Occipital lobe (tissue), 3 donors: ENCODE measurements at places on chromosomes 5 and 9. TPM values are rescaled to one million over a fixed set of nuclear protein-coding genes. Genes with fewer than 3 reads are reported as not detected.

Gene WDR31
- 1.7 TPM for total RNA-seq

Gene SPATA31D4
- not detected for total RNA-seq

Gene POLR3G
- total RNA-seq: 4.5 TPM

Gene BRD3
- 27.6 TPM for total RNA-seq

Gene C5orf52
- not detected for total RNA-seq

Gene ENTPD2
- total RNA-seq: 0.16 TPM

Gene KIF4B
- 0.16 TPM for total RNA-seq

Gene LECT2
- total RNA-seq: not detected

Gene GMCL2
- not detected for total RNA-seq

Gene ACOT12
- 2.8 TPM for total RNA-seq

Gene PPP1R26
- 38.5 TPM for total RNA-seq

Gene PPP1R2B
- 0.16 TPM for total RNA-seq

Gene ECM2
- total RNA-seq: 5.6 TPM

Gene NFIL3
- total RNA-seq: 31.4 TPM

Gene TEX10
- total RNA-seq: 58.5 TPM

Gene RNF145
- total RNA-seq: 128 TPM

DNA sequence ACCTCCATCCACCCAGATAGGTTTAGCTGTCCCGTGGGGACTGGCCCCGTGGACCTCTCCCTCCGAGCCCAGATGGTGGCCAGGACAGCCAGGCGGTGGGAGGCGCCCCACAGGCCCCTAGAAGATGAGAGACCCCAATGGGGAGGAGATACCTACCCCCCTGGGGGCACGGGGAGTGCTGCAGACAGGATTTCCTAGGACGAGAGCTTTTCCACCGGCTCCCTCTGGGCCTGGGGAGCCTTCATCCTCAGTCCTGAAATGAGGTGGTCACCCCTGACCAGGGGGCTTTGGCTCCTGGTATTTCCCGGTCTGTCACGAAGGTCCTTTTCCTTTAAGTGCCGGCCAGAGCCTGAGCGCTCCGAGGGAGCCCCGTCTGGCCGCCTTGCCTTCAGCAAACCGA, 46.8 kb downstream of the MRPL36 start:
- no peak for DNase-seq

GRCh38 chr9:98673681-98674080, 35.1 kb downstream of the GABBR2 start:
- DNase-seq: no peak

DNA sequence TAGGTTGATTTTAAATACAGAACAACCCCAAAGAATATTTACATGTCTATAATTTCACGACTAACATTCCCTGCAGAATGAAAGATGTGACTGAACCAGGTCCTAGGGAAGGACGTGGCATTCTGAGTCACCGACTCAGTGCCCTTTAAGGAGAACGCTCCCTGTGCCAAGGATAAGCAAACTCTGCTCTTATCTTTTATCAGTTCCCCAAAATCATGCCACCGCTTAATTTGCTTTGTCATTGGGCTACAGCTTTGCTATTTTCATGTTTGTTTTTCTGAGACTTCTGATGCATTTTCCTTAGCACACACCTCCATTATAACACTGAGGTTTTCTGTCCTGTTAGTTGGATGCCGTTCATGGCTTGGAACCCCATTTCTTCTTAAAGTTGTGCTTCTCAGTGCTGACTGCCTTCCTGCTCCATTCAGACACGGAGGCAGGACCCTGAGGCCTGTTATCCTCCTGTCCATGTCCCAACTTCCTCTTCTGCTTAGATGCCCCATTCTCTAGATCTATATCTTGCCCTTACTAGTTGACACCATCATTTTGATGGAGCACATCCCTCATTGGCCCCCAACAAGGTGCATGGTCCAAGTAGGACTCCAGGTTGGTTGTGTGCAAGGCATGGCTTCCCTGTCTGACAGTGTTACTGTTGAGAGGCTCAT, 11.2 kb upstream of the SEMA4D start:
- DNase-seq: no peak

DNA sequence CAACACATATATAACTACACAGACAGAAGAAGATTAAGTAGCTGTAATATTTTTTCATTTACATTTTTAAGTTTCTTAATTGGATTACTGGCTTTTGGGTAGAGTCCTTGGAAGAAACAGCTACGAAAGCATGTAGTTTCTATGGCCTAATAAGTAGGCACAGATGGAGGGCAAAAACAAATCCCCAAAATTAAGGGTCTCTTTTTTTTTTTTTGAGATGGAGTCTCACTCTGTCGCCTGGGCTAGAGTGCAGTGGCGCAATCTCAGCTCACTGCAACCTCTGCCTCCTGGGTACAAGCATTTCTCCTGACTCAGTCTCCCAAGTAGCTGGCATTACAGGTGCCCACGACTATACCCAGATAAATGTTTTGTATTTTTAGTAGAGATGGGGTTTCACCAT, 27.1 kb upstream of the MTMR12 start:
- DNase-seq: no peak

DNA sequence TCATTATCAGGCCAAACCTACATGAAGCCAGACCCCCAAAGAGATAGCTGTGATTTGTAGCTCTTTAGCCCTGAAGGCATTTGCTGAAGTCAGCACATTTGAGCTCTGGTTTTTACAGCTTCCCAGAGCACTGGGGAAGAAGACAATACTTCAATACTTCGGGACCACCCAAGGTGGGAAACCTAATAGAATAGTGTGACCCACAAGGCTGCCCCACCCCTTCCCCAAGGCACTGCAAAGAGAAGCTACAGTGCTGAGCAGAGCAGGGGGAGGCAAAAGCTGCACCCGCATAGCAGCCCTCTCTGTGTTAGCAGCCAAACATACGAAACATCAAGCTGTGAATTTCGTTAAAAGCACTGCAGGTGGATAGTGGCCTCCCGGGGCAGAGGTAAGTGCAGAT, 87.3 kb downstream of the HSD17B3 start:
- DNase-seq: no peak

DNA sequence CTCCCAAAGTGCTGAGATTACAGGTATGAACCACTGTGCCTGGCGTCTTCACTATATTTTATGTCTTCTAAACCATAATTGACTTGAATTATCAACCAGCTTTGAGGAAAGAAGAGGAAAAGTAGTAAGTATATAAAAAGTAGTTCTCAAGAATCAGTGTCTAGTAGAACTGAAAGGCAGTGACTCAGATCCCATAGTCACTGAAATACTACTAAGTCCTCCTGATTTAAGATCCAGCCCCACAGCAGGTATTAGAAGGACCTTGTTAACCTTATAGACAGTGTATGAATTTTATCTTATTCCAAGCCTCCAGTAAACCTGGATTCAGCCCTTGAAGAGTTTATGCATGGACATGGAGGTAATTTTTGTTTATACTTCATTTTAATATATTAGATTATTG, 31.5 kb downstream of the LNPEP start:
- no peak for DNase-seq

GRCh38 chr5:73540192-73540591, 25.2 kb downstream of the ANKRA2 start:
- DNase-seq: no peak

DNA sequence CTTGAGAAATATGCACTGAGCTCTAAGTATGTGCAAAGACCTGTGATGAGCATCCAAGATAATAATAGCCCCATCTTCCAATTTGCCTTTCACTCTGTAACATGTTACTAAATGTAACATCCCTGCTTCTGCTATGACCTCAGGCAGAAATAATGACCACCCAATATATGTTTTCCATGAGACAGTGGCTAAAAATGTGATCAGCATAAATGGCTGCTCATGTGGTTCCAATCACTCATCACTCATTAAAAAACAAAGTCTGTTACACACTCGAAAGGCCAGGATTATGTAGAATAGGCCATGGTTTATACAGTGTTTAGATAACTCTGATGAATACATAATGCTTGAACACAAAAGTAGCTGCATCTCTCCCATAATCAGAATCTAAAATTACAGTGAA, 71.4 kb upstream of the MOCS2 start:
- DNase-seq: no peak

GRCh38 chr9:78291240-78291925, 5.5 kb upstream of the PSAT1 start:
- DNase-seq: no peak

DNA sequence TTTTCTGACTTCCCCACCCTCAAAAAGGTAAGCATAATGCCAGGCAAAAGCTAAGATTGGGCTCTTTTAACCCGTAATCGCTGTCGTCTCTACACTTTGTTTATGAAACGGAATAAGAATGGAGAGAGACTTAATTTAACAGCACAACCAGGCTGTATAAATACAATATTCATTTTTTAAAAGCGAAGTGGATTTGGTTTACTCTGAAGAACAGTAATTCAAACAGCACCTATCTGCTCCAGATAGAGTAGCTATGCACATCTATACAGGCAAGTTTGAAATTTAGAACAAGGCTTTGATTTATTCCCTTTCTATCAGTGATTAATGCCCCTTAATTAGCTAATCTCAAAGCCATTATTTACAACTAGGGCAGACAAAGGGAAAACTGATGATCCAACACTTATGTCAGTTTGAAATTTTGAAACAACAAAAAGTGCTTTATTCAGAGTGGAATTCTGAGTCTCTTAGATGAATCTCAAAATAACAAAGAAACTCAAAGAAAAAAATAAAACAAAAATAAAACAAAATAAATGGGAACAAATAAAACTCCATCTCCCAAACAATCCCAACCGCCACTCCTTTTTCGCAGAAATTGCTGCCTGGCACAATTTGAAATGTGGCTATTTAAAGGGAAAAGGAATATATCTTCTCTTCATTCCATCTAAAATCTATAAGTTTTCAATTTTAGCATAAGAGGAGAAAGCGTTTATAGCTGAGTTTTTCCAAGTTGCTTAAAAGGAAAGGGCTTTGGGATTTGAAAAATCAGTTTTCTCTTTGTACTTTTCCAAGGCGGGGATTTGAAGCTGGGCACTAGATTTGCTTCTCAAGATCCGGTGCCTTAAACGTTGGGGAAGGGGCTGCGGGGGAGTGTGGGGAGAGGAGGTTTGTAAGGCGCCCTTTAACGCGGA, 298.6 kb downstream of the PARP8 start:
- no peak for DNase-seq

GRCh38 chr9:35286381-35286780, 124.6 kb downstream of the UNC13B start:
- DNase-seq: no peak

- no peak for DNase-seq
Observed at GRCh38 chr5:43634621-43635020, 31.6 kb downstream of the NNT start.

GRCh38 chr5:1345876-1346626, 1.2 kb upstream of the CLPTM1L start:
- no peak for DNase-seq

- peak; percentile 28 for DNase-seq
Observed at GRCh38 chr9:89926691-89927220, 321.9 kb downstream of the GADD45G start.

DNA sequence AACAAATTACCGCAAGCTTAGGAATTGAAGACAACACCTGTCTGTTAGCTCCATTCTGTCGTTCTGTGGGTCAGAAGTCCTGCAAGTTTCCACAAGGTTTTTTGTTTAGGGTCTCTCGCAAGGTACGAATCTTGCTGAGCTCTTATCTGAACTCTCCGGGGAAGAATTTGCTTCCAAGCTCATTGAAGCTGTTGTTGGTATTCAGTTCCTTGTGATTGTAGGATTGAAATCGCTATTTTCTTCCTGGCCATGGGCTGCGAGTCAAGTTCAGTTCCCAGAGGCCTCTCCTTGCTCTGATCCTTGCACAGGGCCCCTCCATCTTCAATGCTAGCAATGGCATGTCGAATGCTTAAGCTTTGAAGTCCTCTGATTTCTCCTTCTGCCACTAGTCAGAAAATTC, 53.5 kb upstream of the CNTLN start:
- no peak for DNase-seq

- DNase-seq: no peak
Observed at GRCh38 chr5:14946815-14947620, 75.4 kb upstream of the ANKH start.

DNA sequence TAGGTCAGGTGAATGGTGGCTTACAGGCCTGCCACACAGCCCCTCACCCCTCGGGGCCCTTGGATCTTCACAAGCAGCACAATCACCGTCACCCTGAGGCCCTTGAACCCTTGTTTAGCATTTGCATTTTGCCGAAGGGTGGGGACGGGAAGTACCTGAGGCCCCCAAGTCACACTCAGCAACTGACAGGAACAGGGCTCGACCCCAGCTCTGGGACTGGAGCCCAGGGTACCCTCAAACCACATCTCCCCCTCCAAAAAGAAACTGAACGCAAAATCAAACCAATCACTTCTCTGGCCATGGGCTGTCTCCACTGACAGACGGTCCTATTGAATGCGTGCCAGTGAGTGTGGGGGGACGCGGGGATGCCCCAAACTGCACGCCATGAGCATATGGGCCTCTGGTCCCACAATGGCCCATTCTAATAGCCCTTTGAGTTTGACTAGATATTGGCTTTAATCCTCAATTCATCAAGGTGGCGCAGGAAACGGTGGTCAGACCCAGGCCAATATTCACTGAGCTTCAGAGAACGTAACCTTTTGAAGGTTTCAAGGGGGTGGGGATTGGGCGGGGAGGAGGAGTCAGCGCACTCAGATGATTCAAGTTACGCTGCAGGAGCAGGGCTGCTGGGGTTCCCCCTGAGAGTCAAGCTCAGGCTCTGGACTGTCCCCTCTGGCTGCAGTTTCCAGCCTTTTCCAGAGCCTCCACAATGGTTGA, 176.0 kb downstream of the DAB2IP start:
- DNase-seq: no peak

DNA sequence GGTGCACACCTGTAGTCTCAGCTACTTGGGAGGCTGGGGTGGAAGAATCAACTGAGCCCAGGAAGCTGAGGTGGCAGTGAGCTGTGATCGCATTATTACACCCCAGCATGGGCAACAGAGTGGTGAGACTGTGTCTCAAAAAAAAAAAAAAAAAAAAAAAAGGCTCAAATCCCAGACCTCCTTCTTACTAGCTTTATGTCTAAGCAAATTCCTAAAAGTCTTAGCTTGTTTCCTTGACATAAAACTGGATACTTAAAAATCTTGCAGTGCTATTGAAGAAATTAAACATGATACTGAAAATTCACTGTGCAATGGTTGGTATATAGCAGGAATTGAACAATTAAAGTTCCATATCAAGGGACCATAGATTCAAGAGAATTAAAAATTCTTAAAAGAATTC, 45.0 kb downstream of the PCDHGC5 start:
- DNase-seq: no peak

- DNase-seq: no peak
Observed at GRCh38 chr5:115180165-115180709, 10.5 kb upstream of the TRIM36 start.

GRCh38 chr5:56995596-56995995, 43.7 kb upstream of the MIER3 start:
- no peak for DNase-seq

GRCh38 chr5:127435821-127436220, 81.6 kb upstream of the PRRC1 start:
- DNase-seq: no peak

- DNase-seq: no peak
Observed at GRCh38 chr5:180241600-180241999, 32.6 kb upstream of the RASGEF1C start.

GRCh38 chr5:181191526-181192336, 13.3 kb downstream of the TRIM7 start:
- no peak for DNase-seq
